ENCODE measurements at places on chromosomes 16 and 17.

- ATAC-seq: no peak
Observed at GRCh38 chr16:10756574-10756973, 12.9 kb downstream of the NUBP1 start.

DNA sequence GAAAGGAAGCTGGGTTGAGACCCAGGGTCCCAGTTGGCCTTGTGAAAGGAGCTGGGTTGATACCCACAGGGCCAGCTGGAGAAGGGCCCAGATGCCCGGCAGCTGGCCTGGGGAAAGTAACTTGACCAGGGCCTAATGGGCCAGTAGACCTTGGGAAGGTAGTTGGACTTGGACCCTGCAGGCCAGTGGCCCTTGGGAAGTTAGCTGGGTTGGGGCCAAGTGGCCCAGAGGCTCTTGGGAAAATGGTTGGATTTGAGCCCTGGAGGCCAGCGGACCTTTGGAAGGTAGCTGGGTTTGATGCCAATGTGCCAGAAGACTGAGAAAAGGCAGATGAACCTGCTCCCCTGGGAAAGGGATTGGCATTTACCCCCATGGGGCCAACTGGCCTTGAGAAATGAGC is 13.4 kb downstream of the CHTF8 start:
- ATAC-seq: no peak

DNA sequence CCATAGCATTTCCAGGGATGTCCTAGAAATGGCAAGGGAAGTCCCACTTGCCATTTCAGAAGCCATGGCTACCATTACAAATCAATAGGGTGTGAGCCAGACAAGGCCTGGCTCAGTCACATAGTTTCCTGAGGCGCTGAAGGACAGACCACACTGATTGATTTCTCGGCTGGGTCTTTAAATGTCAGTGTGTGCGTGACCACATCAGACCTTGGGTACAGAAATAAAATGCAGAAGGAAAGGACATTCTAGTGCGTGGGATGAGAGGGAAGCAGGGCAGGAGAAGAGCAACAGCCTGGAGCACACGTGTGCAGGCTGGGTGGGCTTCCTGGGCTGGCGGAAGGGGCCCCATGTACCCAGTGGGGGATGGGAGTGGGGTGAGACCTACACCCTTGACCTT is 58.7 kb upstream of the LYRM9 start:
- no peak for ATAC-seq

DNA sequence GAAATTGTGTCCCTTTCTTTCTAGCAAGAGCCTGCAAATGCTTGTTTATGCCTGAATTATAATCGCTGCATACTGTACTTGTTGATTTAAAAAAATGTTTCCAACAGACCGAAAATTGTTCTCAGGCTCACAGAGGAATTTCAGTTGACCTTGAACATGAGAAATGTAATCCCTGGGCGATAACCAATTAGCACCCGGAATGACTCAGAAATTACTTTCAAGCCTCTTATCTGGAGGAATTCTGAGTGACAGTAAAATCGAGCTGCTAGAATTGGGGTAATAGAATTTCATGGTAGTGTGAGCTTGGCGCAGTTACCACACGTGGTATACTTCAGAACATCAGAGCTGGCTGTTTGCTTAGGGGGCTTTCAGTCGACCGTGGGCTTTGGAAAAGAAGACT is 139.1 kb upstream of the CACNG3 start:
- no peak for ATAC-seq

- ATAC-seq: no peak
Observed at GRCh38 chr16:27737513-27737912, 187.6 kb downstream of the KATNIP start.

GRCh38 chr17:82249896-82250581 is 21.2 kb downstream of the SLC16A3 start:
- ATAC-seq: no peak
